ENCODE measurements at places on chromosomes 13 and 19. TPM values are rescaled to one million over a fixed set of nuclear protein-coding genes. Genes with fewer than 3 reads are reported as not detected.
A peak's percentile ranks its signal among the peaks of the same experiment; 100 is the strongest.

GRCh38 chr19:1985588-1986356 lies 29.7 kb downstream of the BTBD2 start:
- no peak for DNase-seq

DNA sequence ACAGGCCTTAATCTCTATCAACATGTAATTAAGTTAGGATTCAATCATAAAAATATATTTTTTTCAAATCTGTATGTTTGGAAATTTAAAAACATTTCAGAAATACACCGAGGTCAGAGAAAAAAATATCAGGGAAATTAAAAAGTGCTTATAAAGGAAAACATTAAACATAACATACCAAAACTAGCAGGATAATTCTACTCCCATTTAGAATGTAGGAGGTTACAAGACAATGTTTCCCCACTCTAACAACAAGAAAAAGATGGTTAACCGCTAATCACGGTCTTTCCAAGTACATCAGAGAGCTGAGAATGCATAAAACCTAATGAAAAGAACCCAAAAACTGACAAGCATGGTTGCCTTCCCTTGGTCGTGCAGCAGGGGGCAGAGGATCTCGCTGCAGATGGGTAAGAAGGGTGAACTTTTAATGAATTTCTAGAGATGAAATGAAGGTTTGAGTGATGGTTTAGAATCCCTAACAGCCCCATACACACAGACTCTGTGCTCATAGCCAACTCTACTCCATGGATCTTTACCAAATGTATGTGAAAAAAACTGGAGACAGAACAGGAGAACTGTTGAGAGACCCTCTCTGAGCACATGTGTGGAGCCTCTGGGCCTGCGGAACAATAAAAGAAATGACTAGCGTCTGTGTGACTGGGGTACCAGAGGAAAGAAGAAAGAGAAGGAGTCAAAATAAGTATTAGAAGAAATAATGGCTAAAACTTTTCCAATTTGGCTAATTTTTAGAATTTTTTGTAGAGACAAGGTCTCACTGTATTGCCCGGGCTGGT lies 51.3 kb upstream of the LSM14A start:
- DNase-seq = peak; percentile 66

- DNase-seq = no peak
Observed at GRCh38 chr19:41868120-41868988, 8.3 kb downstream of the RPS19 start.

C19orf85 gene
- 2.1 TPM for total RNA-seq

DNA sequence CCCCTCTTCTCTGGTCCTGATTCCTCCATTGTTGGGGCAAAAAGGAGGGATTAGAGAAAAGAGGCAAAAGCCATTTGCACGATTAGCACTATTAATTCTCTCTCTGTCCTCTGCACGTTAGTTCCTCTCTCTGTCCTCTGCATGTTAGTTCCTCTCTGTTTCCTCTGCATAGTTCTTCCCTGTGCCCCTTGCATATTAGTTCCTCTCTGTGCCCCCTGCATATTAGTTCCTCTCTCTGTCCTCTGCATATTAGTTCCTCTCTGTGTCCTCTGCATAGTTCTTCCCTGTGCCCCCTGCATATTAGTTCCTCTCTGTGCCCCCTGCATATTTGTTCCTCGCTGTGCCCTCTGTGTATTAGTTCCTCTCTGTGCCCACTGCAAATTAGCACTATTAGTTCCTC lies 847.2 kb upstream of the GPC6 start:
- DNase-seq = no peak

DNA sequence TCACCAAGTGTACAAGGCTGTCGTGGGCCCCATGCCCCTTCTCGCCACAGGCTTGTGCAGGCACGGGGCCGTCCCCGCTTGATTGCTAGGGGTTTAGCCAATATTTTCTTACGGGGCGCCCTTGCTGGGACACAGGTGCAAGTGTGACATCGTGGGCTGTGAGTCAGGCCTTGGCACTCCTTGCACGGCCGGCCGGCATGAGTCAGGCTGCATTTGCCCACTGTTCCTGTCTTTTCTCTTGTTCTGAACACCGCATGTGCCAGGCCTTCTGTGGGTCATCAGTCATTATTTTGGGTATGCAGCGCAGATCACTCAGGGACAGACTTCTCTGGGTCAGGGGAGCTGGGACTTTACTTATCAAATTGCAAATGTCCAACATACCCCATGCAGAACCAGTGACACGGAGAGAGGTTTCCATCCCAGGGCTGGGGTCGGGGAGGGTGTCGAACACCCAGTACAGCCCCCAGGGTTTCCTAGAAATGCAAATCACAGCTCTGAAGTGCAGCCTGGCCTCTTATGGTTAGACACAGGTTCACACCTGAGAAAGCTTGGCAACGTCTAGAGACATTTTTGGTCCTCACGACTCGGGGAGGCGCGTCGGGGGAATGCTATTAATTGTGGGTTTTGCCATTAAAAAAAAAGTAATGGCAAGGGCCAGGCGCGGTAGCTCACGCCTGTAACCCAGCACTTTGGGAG lies 22.5 kb upstream of the KLF2 start:
- no peak for DNase-seq

NAXD gene
- 26.8 TPM for total RNA-seq

- no peak for DNase-seq
Observed at GRCh38 chr19:1154731-1155351, 19.2 kb downstream of the SBNO2 start.

NPAS1 gene
- total RNA-seq = 6.8 TPM

GRCh38 chr19:17097593-17098126 lies 22.1 kb downstream of the MYO9B start:
- DNase-seq = no peak

DNA sequence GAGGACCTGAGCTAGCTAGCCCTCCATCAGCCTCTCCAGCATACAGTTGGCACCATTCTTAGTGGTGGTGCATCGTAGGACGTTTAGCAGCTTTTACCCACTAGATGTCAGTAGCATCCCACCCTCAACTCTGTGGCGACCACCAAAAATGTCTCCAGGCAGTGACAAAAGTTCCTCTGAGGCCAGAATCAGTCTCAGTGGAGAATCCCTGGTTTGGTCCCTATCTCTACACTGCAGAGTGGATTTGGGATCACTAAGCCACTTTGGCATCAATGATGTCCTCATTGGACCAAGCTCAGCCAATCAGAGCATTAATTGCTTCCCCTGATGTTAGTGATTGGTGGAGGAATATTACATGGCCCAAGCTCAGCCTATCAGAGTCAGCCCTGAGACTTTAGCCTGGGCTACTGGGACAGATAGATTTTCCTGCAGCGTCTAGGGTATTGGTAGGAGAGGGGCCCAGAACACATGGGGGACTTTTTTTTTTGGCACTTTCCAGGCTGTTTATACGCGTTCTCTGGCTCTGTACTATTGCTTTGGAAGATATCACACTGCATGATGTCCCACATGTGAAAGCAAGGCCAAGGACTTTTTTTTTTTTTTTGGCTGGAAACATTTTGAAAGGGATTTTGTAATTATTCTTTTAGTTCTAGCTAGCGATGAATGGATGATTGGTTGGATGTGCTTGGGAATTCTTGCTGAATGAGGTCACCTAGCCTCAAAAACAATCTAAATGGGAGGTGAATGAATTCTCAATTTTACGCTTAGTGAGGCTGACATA lies 7.0 kb downstream of the TMEM221 start:
- peak; percentile 41 for DNase-seq

HS6ST3 gene
- 1.3 TPM for total RNA-seq

DNA sequence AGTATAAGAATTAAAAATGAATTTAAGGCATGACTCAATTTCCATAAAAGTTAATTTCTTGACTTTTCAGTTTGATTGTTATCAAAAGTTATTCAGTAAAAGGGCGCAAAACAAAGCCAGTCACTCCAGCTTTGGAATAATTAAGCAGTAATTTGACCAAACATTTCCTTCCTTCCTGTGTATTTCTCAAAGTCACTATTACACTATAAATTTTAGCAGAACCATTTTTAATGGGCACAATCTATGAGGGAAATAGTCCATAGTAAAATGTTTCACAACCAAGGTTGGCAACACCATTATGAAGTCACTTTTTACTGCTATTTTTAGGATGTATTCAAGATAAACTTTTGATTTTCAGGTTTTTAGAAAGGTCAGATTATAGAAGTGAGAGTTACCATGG lies 91.0 kb downstream of the DACH1 start:
- no peak for DNase-seq

GRCh38 chr13:43583321-43583720 lies 203.5 kb downstream of the ENOX1 start:
- no peak for DNase-seq

NLRP8 gene
- total RNA-seq = not detected

PSG2 gene
- total RNA-seq = not detected

DNA sequence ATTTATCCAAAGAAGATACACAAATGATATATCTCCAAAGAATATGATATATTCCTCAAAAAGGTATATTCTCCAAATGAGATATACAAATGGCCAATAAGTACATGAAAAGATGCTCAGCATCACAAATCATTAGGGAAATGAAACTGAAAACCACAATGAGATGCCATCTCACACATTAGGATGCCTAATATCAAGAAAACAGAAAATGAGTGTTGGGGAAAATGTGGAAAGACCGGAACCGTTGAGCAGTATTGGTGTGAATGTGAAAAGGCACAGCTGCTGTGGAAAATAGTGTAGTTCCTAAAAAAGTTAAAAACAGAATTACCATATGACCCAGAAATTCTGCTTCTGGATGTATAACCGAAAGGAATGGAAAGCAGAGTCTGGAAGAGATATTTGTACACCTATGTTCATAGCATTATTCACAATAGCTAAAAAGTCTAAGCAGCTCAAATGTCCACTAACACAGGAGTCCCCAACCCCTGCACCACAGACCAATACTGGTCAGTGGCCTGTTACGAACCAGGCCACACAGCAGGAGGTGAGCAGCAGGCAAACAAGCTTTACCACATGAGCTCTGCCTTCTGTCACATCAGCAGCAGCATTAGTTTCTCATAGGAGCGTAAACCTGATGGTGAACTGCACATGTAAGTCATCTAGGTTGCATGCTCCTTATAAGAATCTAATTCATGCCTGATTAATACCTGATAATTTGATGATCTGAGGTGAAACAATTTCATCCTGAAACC lies 291.9 kb downstream of the PCDH20 start:
- no peak for DNase-seq

DNA sequence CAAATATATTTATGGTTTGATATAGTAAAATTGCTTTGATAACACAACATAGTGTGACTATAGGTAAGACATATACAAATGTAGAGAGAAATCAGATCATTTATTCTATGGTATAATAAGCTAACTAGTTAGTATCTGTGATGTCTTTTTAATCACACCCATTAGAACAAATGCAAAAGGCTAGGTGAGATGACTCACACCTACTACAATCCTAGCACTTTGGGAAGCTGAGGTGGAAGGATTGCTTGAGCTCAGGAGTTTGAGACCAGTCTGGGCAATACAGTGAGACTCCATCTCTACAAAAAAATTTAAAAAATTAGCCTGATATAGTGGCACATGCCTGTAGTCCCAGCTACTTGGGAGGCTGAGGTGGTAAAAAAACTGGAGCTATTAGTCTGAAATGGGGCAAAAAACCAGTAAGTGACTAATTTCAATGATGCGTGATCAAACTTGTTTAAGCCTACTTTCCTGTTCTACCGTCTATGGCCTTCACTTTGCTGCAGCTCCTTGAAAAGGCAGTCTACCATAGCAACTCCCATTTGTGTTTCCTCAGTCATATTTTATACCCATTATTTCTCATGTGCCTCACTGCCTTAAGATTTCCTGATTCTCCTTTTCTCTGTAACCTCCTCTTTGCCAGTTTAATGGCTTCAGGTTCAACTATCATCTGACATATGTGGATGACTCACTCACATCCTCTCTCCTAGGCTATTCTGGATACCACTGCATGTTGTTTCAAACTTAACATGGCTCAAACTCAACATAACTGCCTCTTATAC lies 12.5 kb downstream of the ALG5 start:
- no peak for DNase-seq

- DNase-seq = no peak
Observed at GRCh38 chr19:15197275-15197941, 3.4 kb downstream of the NOTCH3 start.

GRCh38 chr19:4534836-4535658 lies at the start of gene PLIN5:
Gene PLIN5, minus strand, starts transcription at chr19:4535224. Its CDS starts 1,150 bp downstream, at chr19:4534074.
- peak; percentile 97 for DNase-seq

- peak; percentile 8 for DNase-seq
Observed at GRCh38 chr13:112896736-112897602, 72.0 kb upstream of the MCF2L start.

DNA sequence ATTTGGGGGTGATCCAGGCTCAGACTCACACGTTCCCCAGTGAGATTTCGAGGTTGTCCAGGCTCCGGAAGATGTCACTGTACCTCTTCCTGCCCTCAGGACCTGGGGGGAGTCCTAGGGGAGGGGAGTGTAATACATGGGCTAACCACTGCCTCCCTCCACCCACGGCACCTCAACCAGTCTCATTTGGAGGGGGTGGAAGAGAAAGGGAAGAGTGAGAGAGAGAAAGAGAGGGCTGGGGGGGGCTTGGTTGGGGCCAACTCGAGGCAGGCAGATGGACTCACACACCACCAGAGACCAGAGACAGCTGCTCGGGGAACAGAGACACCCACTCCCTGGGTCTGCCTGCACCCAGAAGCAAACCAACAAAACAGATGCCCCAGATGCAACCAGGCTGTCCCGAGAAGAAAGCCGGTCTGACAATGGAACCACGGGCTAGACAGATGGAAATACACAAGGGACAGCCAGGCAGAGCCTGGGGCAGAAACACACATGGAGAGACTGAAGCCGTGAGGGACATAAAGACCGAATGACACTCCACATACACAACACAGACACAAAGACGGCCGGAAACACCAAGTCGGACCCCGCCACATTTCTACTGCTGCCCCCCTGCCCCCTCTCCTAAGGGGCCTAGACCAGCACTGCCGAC lies 825 bp downstream of the GMIP start:
- DNase-seq = no peak

DNA sequence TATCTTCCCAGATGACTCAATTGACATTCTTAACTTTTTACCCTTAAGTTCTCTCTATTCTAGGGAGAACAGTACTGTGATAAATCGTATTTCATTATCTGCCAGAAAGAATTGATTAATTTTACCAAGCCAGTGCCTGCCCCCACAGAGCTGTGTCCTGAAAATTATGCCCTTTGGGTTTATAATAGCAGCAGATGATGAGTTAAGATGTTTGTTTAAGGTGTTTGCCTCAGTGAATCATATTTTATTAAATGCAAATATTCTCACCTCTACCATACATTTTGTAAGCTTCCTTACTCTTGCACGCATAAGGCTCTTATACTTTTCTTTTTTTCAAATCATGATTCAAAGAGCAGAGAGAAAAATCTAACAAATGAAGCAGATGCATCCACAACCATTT lies 318.6 kb downstream of the DCT start:
- no peak for DNase-seq

DNA sequence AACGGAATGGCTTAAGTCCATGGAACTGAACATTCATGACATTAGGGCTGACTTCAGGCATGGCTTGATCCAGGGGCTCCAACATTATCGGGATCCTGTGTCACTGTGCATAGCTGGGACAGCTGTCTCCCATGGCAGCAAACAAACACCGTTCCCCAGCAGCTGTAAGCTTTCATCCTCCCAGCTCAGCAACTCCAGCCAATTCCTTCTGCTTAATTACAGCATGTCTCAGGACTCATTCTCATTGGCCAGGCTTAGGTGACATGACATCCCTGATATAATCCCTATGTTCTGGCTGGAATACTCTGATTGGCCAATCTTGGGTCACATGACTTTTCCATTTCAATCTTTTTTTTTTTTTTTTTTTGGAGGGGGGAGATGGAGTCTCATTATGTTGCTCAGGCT lies 10.9 kb upstream of the TLE5 start:
- DNase-seq = no peak

GRCh38 chr19:35592226-35592625 lies 6.3 kb downstream of the PMIS2 start:
- peak; percentile 40 for DNase-seq

All from WTC11 (cell line).